Sigmoid colon (tissue), 7 donors: ENCODE measurements at places on chromosomes 2 and 18. TPM values are rescaled to one million over a fixed set of nuclear protein-coding genes. Genes with fewer than 3 reads are reported as not detected.

DNA sequence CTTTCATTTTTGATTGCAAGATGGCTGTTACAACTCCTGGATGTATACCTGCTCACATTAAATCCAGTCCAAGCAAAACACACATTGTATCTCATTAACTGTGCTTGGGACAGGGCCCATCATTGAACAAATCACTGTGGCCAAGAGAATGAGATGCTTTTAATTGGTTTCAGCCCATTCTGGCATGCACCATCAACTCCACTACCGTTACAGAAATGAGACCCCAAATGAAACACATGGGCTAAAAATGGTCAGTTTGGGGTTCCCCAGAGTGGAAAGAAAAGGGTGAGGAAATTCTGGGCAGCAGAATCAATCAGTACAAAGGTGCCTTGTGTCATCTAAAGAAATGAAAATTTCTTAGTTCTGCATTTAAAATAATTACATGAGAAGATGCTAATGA is 52.7 kb downstream of the FAM171B start:
- no peak overlapping the region for H3K27ac ChIP-seq
- no peaks in the 10 kb centered on the region for H3K4me1 ChIP-seq
- no peak for DNase-seq
- no peak overlapping the region for H3K4me3 ChIP-seq
- no peaks in the 10 kb centered on the region for H3K36me3 ChIP-seq
- no peaks in the 10 kb centered on the region for H3K27me3 ChIP-seq

GRCh38 chr2:49261781-49262180 is 107.5 kb upstream of the FSHR start:
- H3K36me3 ChIP-seq = no peaks in the 10 kb centered on the region
- no peak overlapping the region for H3K4me3 ChIP-seq
- no peak for DNase-seq
- H3K4me1 ChIP-seq = peaks cover 10% of the 10 kb centered on the region

- H3K4me3 ChIP-seq = no peak overlapping the region
- H3K36me3 ChIP-seq = no peaks in the 10 kb centered on the region
- no peak overlapping the region for H3K27ac ChIP-seq
- no peaks in the 10 kb centered on the region for H3K4me1 ChIP-seq
- H3K27me3 ChIP-seq = peaks cover 33% of the 10 kb centered on the region
- DNase-seq = no peak
These were observed 86.0 kb upstream of the SNTG2 start for GRCh38 chr2:864501-865106.

- H3K36me3 ChIP-seq = no peaks in the 10 kb centered on the region
- H3K4me3 ChIP-seq = no peak overlapping the region
- H3K4me1 ChIP-seq = peaks cover 3% of the 10 kb centered on the region
- H3K27me3 ChIP-seq = no peaks in the 10 kb centered on the region
- no peak overlapping the region for H3K27ac ChIP-seq
These were observed 70.3 kb downstream of the MYT1L start for GRCh38 chr2:2260696-2261268.

DNA sequence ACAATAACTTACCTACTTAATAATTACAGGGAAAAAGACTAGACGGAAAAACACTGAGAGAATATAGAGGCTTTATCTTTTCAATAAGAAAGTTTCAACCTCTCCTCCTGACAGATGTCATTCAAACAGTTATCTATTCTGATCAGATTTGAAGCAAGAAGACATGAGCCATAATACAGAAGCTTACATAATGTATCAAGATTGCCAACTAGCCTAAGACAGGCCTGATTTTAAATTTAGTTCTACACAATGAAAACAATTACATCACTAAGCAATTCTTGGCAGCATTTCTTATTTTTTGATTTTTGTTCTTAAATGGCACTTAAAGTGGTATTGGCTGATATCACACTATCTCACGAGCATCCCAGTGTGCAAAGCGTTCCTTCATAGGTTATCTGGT is 41.6 kb downstream of the GPR155 start:
- H3K4me1 ChIP-seq = peaks cover 5% of the 10 kb centered on the region
- no peak overlapping the region for H3K4me3 ChIP-seq
- peaks cover 51% of the 10 kb centered on the region for H3K36me3 ChIP-seq

- DNase-seq = no peak
- no peaks in the 10 kb centered on the region for H3K4me1 ChIP-seq
- no peaks in the 10 kb centered on the region for H3K27me3 ChIP-seq
- H3K4me3 ChIP-seq = no peak overlapping the region
- no peak overlapping the region for H3K27ac ChIP-seq
These were observed 142.7 kb upstream of the CREB1 start for GRCh38 chr2:207387001-207387571.

GRCh38 chr2:208093128-208093527 is 31.2 kb downstream of the CRYGD start:
- H3K36me3 ChIP-seq = no peaks in the 10 kb centered on the region
- H3K4me1 ChIP-seq = no peaks in the 10 kb centered on the region
- no peak overlapping the region for H3K4me3 ChIP-seq
- no peak overlapping the region for H3K27ac ChIP-seq
- no peak for DNase-seq

- peaks cover 20% of the 10 kb centered on the region for H3K4me1 ChIP-seq
- no peaks in the 10 kb centered on the region for H3K27me3 ChIP-seq
- no peaks in the 10 kb centered on the region for H3K36me3 ChIP-seq
- no peak overlapping the region for H3K27ac ChIP-seq
- no peak for DNase-seq
These were observed 73.0 kb upstream of the RIOK3 start for GRCh38 chr18:23380001-23380550.

DNA sequence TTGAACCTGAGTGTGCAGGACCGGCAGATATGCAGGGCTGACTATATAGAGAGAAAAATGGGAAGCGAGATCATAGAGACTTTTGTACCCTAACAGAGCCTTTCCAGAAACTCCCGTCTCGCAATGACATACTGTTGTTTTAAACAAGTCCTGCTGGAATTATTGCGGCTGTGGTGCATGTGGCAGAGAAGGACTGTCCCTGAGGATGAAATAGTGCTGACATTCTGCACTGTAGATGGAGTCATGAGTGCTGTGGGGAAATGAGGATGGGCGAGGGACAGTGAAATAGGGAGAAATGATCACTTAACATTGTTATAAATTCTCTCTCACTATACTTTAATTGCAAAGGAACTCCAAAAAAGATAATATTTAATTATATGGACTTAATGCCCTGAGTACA is 50.4 kb upstream of the KLHL14 start:
- no peaks in the 10 kb centered on the region for H3K36me3 ChIP-seq
- H3K4me1 ChIP-seq = no peaks in the 10 kb centered on the region
- no peak overlapping the region for H3K4me3 ChIP-seq
- no peaks in the 10 kb centered on the region for H3K27me3 ChIP-seq
- H3K27ac ChIP-seq = no peak overlapping the region

GRCh38 chr2:153786016-153786415 is 85.7 kb upstream of the GALNT13 start:
- no peaks in the 10 kb centered on the region for H3K27me3 ChIP-seq
- no peak for DNase-seq
- H3K36me3 ChIP-seq = no peaks in the 10 kb centered on the region
- H3K4me3 ChIP-seq = no peak overlapping the region
- no peaks in the 10 kb centered on the region for H3K4me1 ChIP-seq
- H3K27ac ChIP-seq = no peak overlapping the region

- H3K27me3 ChIP-seq = no peaks in the 10 kb centered on the region
- peak overlapping the region; percentile 71 for H3K4me3 ChIP-seq
- peak overlapping the region; percentile 90 for H3K27ac ChIP-seq
- no peak for DNase-seq
- H3K4me1 ChIP-seq = peaks cover 20% of the 10 kb centered on the region
These were observed 836 bp downstream of the STK11IP start for GRCh38 chr2:219598308-219599078.

DNA sequence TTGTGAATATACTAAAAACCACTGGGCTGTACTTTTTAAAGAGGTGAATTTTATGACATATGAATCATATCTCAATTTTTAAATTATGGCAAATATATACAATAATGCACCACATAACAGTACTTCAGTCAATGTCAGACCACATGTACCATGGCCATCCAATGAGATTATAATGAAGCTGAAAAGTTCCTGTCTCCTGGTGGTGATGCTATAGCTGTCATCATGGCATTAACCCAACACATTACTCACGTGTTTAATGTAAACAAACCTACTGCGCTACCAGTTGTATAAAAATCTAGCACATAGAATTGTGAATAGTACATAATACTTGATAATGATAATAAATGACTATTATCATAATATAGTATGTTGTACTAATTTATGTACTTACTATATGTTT is 77.6 kb upstream of the ID2 start:
- no peak overlapping the region for H3K27ac ChIP-seq
- H3K4me3 ChIP-seq = no peak overlapping the region
- no peaks in the 10 kb centered on the region for H3K36me3 ChIP-seq

DNA sequence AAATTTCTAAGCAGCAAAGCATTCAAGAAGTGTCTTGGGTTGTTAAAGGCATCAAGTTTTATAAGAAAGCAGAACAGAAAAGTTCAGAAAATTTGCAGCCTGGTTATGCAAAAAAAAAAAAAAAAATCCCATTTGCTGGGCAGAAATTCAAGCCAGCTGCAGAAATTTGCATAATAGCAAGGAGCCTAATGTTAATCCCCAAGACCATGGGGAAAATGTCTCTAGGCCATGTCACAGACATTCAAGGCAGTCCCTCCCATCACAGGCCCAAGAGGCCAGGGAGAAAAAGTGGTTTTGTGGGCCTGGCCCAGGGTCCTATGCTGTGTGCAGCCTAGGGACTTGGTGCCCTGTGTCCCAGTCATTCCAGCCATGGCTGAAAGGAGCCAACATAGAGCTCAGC is 269.0 kb upstream of the SLC39A10 start:
- no peaks in the 10 kb centered on the region for H3K4me1 ChIP-seq
- H3K27me3 ChIP-seq = no peaks in the 10 kb centered on the region
- H3K27ac ChIP-seq = no peak overlapping the region
- no peaks in the 10 kb centered on the region for H3K36me3 ChIP-seq

DNA sequence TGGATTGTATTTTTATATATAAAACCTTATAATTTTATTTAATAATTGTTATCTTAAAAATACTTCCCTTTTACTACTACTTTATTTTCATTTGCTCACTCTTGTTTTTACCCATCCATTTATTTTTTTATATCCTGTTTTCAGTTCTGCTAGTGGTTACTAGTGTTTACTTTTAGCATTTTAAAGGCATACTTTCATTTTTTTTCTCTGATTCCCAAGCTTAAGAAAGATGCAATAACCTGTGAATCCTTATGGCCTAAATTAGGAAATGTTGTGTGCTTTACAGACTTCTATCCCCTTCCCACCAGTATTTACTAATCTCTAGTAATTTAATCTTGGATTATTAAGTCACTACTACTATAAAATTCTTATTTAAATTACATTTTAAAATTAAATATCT is 140.0 kb downstream of the SMAD7 start:
- H3K27me3 ChIP-seq = no peaks in the 10 kb centered on the region
- H3K4me3 ChIP-seq = no peak overlapping the region
- no peaks in the 10 kb centered on the region for H3K4me1 ChIP-seq
- no peaks in the 10 kb centered on the region for H3K36me3 ChIP-seq
- H3K27ac ChIP-seq = no peak overlapping the region

GRCh38 chr2:203861197-203861596 is 6.4 kb upstream of the CTLA4 start:
- DNase-seq = no peak
- H3K36me3 ChIP-seq = no peaks in the 10 kb centered on the region
- H3K4me1 ChIP-seq = peaks cover 7% of the 10 kb centered on the region
- H3K27ac ChIP-seq = no peak overlapping the region
- H3K27me3 ChIP-seq = no peaks in the 10 kb centered on the region

GRCh38 chr2:36528274-36528673 is 69.7 kb downstream of the FEZ2 start:
- H3K4me3 ChIP-seq = no peak overlapping the region
- H3K27ac ChIP-seq = no peak overlapping the region
- H3K27me3 ChIP-seq = no peaks in the 10 kb centered on the region
- H3K4me1 ChIP-seq = no peaks in the 10 kb centered on the region
- DNase-seq = no peak
- peaks cover 41% of the 10 kb centered on the region for H3K36me3 ChIP-seq

- no peak overlapping the region for H3K4me3 ChIP-seq
- no peaks in the 10 kb centered on the region for H3K27me3 ChIP-seq
- no peak for DNase-seq
- H3K27ac ChIP-seq = no peak overlapping the region
These were observed 43.6 kb upstream of the PXDN start for GRCh38 chr2:1787755-1788477.

GRCh38 chr2:188645986-188646385 is 328.2 kb upstream of the COL3A1 start:
- H3K27ac ChIP-seq = no peak overlapping the region
- no peaks in the 10 kb centered on the region for H3K27me3 ChIP-seq
- no peak overlapping the region for H3K4me3 ChIP-seq
- H3K4me1 ChIP-seq = peaks cover 3% of the 10 kb centered on the region
- DNase-seq = no peak

DNA sequence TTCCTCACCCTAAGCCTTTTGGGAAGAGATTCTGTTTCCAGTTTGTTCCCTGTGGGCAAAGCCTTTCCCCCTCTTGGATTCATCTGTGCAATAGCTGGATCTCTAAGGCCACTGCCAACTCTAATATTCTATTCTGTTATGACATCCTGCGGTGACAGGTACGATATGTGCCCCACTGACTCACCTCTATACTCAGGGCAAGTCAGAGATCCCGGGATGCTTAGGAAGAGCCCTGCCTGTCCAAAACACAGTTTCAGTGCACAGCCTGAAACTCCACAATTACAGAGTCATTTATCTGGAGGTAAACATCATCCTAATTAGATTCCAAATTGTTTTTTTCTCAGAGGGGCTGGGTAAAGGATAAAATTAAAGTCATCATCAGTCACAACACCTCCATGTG is 190.2 kb downstream of the TFCP2L1 start:
- no peaks in the 10 kb centered on the region for H3K36me3 ChIP-seq
- H3K4me3 ChIP-seq = no peak overlapping the region
- H3K27me3 ChIP-seq = no peaks in the 10 kb centered on the region

DNA sequence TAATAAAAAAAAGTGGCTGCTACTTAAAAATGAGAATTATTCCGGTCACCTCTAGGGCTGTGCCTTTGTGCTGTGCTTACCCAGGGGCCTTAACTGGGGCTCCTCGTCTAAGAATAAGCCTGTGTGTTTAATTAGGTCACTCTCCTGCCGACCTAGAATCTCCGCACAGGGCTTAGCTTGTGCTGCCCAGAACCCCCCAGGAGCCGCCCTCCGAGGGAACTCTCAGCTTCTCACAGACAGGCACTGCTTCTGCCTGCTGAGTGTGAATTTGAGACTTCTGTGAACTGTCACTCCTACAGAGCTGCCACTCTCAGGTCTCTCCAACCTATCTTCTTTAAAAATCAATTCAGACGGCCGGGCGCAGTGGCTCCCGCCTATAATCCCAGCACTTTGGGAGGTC is 11.9 kb upstream of the NT5DC4 start:
- H3K4me1 ChIP-seq = no peaks in the 10 kb centered on the region
- H3K27ac ChIP-seq = no peak overlapping the region
- H3K27me3 ChIP-seq = no peaks in the 10 kb centered on the region
- H3K36me3 ChIP-seq = no peaks in the 10 kb centered on the region
- no peak for DNase-seq

Gene UGT1A10
- total RNA-seq = not detected

Gene CHN1
- 13.6 TPM for total RNA-seq

Gene STK39
- 26.3 TPM for total RNA-seq

Gene CRYBA2
- total RNA-seq = not detected

Gene C18orf32
- 29.1 TPM for total RNA-seq

Gene HOXD1
- not detected for total RNA-seq

Gene FAM161A
- 4.1 TPM for total RNA-seq
